Vagina (tissue), 2 donors: ENCODE measurements at places on chromosomes 11 and 22. TPM values are rescaled to one million over a fixed set of nuclear protein-coding genes. Genes with fewer than 3 reads are reported as not detected.

TSSC4 gene
- total RNA-seq, result 37.6 TPM

GRCh38 chr11:64120951-64121569 lies 44.9 kb downstream of the MACROD1 start:
- no peak overlapping the region for H3K27ac ChIP-seq
- no peaks in the 10 kb centered on the region for H3K27me3 ChIP-seq
- H3K4me1 ChIP-seq, result peaks cover 7% of the 10 kb centered on the region
- DNase-seq, result no peak
- no peaks in the 10 kb centered on the region for H3K36me3 ChIP-seq
- no peak overlapping the region for H3K4me3 ChIP-seq

DNA sequence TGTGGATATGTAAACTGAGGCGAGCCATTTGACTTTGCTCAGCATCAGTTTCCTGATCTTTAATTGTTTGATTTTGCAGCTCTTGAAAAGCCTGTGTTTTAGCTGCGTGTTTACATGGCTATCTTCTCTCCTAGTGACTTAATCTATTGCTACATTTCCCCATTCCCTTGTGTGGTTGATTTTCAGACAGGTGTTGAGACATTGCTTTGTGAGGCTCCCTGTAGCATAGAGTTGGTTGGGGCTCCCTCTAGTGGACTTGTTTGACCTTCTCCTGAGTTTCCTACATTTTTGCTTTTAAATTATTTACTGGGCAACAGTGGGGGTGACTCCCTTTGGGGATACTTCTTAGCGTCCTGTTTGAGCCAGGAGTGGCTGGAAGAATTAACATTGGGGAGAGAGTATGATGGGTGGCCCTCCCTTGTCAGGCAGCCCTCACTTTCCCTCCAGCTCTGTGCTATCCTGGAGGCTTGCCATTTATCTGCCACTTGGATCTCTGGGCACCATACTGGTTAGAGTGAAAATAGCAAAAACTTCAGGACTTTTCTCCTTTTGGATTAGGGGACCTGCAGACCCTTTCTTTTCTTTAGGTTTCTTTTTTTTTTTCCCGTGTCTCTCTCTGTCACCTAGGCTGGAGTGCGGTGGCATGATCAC lies 9.2 kb upstream of the CBL start:
- DNase-seq, result no peak
- no peak overlapping the region for H3K27ac ChIP-seq
- H3K36me3 ChIP-seq, result no peaks in the 10 kb centered on the region
- H3K4me3 ChIP-seq, result no peak overlapping the region
- H3K27me3 ChIP-seq, result no peaks in the 10 kb centered on the region

- H3K27ac ChIP-seq, result no peak overlapping the region
- H3K4me1 ChIP-seq, result no peaks in the 10 kb centered on the region
- no peak for DNase-seq
- H3K27me3 ChIP-seq, result no peaks in the 10 kb centered on the region
- no peaks in the 10 kb centered on the region for H3K36me3 ChIP-seq
- H3K4me3 ChIP-seq, result no peak overlapping the region
These were observed 13.2 kb upstream of the OSBPL5 start for GRCh38 chr11:3178349-3178748.

- H3K4me1 ChIP-seq, result peaks cover 18% of the 10 kb centered on the region
- H3K27ac ChIP-seq, result no peak overlapping the region
- no peaks in the 10 kb centered on the region for H3K36me3 ChIP-seq
- no peak for DNase-seq
These were observed 26.2 kb downstream of the MTMR2 start for GRCh38 chr11:95897731-95898130.

DNA sequence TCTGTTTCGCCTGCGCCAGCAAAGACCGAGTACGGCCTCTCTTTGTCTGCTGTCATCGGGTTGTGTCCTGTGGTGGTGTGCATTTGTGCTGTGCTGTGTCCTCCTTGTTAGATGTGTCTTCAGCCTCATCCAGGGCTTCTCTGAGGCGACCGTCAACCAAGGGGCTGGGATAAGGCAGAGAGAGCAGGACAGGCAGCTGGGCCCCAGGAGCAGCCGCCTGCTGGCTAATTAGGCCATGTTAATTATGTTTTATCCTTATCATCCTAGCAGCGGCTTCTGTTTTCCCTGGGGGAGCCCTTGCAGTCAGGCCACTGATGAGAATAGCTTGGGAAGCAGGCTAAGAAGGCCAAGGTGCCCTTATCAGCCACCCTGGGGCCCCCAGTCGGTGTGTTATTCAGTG lies 40.7 kb upstream of the TTC12 start:
- no peaks in the 10 kb centered on the region for H3K4me1 ChIP-seq
- DNase-seq, result no peak
- no peak overlapping the region for H3K4me3 ChIP-seq
- no peaks in the 10 kb centered on the region for H3K36me3 ChIP-seq

DNA sequence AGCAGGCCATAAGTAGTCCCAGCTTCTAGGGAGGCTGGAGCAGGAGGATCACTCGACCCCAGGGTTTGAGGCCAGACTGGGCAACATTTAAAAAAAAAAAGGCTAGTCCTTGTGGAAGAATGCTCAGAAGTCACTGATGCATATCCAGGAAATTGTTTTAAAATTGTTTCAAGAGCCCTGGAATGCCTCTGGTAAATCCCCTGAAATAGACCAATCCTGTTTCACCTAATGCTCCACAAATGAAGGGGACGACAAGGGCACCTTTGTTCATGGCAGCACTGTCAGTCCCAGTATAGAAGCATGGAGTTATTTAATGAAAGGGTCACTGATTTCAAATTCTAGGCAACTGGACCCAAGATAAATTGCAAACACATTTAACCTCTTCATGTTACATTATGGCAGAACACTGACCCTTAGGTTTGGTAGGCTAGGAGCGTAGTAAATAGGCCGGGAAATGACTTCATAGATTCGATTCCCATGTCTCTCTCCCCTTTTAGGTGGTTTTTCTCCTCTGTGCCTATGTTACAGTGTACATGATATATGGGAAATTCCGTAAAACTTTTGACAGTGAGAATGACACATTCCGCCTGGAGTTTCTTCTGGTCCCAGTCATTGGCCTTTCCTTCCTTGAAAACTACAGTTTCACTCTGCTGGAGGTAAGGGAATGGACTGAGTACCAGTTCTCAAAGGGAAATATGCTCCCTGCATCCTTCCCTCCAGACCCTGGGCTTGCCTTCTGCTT lies 11.4 kb downstream of the KDELR3 start:
- H3K36me3 ChIP-seq, result peaks cover 34% of the 10 kb centered on the region
- no peak overlapping the region for H3K4me3 ChIP-seq
- no peak for DNase-seq
- no peaks in the 10 kb centered on the region for H3K27me3 ChIP-seq
- no peaks in the 10 kb centered on the region for H3K4me1 ChIP-seq
